ENCODE measurements at places on chromosomes 12 and 14.

DNA sequence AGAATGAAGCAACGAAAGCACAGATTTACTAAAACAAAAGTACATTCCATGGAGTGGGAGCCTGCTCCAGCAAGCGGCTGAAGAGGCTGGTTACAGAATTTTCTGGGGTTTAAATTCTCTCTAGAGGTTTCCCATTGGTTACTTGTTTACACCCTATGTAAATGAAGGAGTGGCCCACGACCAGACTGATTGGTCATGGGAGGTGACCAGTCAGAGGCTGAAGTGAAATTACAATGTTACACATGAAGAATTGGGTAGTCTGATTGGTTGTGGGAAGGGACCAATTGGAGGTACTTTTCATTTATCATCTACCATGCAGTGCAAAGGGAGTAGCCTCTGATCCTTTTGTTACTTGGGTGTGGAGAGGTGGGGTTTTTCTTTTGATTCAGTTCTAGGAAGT lies 36.2 kb upstream of the APPL2 start:
- DNase-seq, result no peak

GRCh38 chr14:61535458-61535857 lies 159.9 kb upstream of the HIF1A start:
- DNase-seq, result no peak

DNA sequence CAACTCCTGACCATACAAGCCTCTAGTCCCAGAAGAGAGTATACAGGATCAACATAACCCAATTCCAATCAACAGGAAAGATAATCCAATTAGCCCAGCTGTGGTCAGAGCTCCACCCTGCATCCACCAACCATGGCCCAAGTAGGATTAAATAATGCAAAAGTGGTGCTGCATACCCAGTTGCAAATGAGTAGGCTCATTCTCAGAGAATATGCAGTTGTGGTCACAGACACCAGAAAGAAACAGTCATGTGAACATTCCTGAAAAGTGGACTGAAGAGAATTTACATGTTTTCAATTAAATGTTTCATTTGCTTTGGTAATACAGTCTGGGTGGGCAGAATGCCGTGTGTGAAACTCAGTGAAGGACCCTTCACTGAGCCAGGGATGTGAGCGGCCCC lies 167.2 kb upstream of the BMP4 start:
- no peak for DNase-seq

DNA sequence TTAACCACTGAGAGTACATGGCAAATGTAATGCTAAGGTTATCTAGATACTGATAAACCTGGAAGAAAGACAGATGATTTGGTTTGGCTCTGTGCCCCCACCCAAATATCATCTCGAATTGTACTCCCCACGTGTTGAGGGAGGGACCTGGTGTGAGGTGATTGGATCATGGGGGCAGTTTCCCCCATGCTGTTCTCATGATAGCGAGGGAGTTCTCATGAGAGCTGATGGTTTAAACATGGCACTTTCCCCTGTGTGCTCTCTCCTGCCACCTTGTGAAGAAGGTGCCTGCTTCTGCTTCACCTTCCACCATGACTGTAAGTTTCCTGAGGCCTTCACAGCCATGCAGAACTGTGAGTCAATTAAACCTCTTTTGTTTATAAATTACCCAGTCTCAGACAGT lies 14.2 kb downstream of the NOXRED1 start:
- DNase-seq, result no peak

- peak; percentile 42 for DNase-seq
Observed at GRCh38 chr14:68506021-68506644, 286.7 kb downstream of the ZFP36L1 start.

DNA sequence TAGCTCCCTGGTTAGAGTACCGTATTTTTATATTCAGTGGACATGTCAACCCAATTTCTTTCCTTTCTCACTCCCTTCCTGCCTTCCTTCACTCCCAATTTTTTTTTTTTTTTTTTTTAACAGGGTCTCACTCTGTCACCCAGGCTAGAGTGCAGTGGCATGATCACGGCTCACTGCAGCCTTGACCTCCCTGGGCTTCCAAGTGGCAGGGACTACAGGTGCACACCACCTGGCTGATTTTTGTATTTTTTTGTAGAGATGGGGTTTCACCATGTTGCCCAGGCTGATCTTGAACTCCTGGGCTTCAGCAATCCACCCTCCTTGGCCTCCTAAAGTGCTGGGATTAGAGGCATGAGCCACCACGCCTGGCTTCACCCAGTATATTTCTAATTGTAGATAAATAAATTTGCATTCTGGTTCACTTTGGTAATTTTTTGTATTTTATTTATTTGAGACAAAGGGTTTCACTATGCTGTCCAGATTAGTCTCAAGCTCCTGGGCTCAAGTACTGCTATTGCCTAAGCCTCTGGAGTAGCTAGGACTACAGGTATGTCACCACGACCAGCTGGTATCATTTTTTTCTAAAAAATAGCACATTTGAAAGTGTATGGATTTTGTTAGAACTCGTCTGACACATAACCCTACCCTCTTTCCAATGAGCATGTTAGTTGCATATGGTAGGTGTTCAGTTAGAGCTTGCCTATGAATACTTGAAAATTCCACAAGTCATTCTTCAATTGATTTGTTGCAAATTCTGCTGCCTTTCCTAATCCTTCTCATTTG lies 15.7 kb downstream of the SLC38A2 start:
- no peak for DNase-seq

DNA sequence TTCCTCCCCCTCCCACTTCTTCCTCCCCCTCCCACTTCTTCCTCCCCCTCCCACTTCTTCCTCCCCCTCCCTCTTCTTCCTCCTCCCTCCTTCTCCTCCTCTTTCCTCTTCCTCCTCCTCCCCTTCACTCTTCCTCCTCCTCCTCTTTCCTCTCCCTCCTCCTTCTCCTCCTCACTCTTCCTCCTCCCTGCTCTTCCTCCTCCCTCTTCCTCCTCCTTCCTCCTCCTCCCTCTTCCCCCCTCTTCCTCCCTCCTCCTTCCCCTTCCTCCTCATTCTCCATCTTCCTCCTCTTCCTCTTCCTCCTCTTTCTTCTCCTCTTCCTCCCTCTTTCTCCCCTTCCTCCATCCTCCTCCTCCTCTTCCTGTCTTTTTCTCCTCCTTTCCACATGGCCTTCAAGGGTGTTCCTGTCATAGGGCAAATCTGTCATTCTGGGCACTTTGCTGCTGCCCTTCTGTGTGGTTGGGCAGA lies 111.4 kb downstream of the PHETA1 start:
- no peak for DNase-seq

GRCh38 chr12:109919456-109919855 lies 19.4 kb downstream of the TCHP start:
- DNase-seq, result no peak

GRCh38 chr12:57519796-57520052 lies 590 bp downstream of the DDIT3 start:
- no peak for DNase-seq

DNA sequence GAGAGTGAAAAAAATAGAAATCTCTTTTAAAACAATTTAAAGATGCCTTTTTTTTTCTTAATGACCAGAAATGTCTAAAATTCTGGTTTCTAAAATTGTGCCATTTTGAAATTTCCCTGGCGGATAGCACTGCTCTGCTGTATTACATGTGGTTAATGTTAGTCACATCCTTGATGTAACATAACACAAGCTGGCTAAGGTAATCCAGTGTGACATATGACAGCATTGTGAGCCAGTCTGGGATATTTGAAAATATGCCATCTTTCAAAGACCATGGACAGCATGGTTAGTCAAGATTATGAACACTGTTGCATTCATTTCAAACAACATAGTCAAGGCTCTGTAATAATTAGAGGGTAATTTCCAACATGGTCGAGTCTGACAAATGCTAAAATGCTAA lies 133.2 kb downstream of the ALX1 start:
- no peak for DNase-seq

DNA sequence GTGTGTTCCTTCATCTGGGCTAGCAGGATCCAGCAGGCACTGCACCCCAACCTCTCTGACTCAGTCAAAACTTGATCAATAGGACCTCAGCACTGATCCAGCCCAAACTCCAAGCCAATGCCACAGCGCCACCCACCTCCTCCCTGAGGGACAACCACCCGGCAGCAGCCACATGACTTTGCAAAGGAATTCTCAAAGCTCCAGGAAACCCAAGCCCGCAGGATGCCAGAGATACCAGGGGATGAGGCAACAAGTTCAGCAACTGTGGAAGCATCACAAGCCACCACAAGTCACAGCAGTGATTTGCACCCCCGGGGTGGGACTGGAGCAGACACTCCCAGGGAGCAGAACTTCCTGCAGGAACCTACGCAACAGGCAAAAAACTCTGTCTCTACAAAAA lies 37.3 kb downstream of the ACTN1 start:
- DNase-seq, result peak; percentile 83

DNA sequence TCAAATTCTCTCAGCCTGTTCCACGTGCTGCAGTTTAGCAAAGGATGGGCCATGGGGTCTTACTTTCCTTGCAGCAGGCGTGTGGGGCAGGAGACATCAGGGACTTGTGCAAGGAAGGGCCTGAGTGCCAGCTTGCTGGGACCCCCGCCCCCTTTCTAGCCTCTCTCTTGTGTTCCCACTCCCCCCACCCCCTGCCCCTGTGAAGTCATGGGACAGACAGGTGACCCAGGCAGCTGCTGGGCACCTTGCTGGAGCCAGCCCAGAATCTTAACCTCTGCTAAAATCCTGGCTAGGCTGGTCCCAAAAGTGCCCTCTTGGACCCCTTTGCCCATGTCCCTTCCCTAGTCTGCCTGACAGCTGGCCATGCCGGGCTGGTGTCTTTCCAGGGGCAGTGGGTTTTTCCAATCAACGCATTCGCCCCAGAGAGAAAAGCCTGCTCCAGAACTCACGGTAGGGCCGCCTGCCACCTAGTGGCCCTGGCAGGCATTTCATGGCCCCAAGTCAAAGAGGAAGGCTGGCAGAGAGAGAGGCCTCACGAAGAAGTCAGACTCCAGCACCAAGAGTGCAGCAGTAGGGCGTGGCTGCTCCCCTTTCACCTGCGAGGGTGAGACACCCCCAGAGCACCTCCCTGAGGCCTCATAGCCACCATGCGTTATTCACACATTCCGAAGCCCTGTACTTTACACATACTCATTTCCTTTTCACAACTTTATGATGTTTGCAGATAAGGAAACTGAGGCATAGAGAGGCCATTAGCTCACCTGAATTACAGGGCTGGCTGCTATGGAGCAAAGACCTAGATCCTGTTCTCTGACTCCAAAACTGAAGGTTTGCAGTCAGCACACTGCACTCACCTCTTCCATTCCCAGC lies 67.4 kb downstream of the LGMN start:
- peak; percentile 76 for DNase-seq

- DNase-seq, result peak; percentile 32
Observed at GRCh38 chr12:3165078-3165980, 88.2 kb downstream of the TSPAN9 start.

DNA sequence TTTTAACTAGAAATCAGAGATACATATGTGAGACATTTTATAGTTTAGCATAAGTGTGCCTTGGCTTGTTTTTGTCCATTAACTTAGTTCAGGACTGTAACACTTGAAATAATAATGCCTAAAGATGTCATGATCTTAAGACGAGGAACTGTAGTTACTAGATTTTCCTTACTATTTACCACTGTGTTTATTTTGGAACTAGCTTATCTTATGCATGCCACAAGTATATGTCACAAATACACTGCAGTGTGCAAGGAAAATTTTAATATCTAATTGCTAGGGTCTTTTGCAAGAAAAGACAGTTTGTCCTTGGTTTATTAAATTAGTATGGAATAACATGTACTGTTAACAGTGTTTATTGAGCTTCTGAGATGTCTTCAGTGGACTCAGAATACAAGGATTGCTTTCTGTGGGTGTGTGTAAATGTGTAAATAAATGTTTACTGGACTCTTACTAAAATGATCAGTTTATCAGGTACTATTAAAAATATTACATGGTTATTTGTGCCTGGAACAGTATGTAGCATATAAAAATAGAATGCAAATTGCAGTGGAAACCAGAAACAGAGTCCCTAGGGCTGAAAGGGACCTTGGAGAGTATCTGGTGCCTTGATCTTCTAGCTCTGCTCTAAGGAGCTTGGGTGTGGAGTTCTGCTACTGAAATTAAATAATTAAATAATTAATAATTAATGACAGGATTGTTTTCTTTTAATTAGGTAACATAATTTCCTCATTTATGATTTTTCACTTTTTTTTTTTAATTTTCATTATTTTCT lies 58.1 kb downstream of the FGD4 start:
- DNase-seq, result no peak

GRCh38 chr12:51323966-51324895 lies at the start of gene BIN2:
TSS of gene BIN2 (minus strand) at chr12:51324174. CDS start at chr12:51324102, 72 bp downstream.
- no peak for DNase-seq

DNA sequence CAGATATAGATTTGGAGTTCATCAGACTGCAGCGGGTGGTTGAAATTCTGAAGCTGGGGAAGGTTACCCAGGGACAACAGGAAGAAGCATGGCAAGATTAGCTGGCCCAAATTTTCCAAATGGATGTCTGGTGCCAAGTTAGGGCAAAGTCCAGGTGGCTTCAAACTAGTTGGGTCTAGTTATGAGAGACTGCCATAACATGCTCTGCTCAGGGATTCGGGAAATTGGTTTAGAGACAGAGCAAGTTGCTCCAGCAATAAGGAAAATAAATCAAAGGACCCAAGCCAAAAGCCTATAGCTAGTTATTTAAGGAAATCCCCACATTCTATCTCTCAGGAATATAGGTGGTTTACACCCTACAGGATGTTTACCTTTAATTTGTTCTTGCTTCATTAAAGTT lies 125.7 kb upstream of the BTG1 start:
- no peak for DNase-seq

DNA sequence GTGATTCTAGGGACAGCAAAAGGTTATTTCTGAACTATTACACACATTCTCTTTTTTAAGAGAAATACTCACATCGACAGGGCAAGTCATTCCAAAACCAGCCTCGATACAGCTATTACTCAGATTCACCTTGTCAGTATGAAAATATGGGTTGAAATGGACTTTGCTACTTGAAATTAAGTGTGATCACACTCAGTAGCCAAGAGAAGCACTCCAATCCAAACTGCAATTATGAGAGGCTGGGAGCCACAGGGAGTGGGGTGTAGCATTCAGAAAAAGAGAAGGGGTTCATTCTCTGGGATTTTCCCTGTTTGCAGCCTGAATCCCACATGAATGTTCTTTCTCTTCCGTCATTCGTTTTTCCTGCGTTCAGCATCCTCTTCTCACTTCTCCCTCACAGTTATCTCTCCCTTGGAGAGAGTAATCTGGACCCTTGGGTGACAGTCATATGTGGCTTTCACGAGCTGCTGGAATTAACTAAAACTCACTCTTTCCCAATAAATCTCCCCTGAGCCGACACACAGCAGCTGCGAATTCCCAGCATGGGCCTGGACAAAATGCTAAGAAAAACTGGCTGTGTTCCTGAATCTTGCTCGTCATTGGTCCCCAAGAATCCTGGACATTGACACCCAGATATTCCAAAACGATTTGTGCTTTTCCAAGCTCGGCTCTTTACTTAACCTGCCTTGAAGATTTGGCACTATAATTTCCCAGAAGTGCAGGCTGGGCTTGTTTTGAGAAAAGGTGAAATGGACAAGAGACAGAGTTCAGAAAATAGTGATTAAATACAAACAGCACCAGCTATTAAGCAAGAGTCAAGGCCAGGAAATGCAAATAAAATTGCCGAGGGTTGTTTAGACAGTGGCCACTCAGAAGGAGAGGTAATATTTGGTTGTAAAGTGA lies 199.5 kb upstream of the PLEKHG7 start:
- no peak for DNase-seq

GRCh38 chr14:104109731-104110361 lies 24.3 kb downstream of the ASPG start:
- no peak for DNase-seq

Data from umbilical cord (tissue), 2 donors.